ENCODE measurements at places on chromosomes 6 and 20. TPM values are rescaled to one million over a fixed set of nuclear protein-coding genes. Genes with fewer than 3 reads are reported as not detected.

DNA sequence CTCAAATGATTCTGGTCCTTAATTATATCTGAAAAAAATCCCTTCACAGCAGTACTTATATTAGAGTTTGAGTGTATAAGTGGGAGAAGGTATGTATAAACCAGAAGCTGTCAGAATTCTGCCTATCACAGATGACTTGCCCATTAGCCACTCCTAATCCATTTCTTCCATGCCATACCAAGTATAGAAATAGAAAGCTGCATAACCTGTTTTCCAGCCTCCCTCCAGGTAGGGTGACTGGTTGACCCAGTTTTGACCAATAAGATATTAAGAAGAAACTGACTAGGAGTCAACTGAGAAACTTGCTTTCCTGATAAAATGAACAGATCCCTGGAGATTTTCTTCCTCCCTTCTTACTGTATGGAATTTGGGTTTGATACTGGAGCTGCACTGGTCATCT, 112.2 kb upstream of the GRIK2 start:
- DNase-seq, result no peak

DLK2 gene
- 8.3 TPM for total RNA-seq

DNA sequence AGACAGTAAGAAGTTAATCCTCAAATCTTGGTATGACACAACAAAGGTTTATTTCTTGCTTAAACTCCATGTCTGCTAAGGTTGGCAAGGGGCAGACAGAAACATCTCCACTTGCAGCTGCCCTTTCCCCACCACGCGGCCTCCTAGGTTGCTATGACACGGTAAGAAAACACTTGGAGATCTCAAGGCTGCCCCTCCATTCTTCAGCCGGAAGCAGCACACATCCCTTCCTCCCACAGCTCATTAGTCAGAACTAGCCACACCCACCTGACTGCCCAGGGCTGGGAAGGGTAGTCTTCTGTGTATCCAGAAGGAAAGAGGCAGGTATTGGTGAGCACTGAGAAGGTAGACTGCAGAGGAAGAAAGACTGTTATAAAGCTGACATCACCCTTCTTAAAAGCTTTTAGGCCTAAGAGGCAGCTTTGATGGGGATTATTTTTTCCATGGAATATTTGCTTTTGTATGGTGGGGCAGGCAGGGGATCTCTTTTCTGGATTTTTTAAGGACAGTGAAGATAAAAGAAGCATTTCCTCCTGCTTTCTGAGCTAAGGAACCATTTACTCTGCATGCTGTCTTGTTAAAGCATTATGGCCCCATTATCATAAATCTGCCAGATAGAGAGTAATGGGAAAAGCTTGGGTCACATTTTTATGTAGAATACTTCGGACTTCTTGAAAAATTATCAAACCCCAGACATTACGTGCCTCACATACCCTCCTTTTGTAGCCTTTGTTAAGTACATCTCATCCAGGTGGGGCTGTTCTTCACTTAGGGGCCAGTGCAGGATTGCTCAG, 41.6 kb downstream of the MRAP2 start:
- DNase-seq, result no peak

- no peak for DNase-seq
Observed at GRCh38 chr6:119671105-119671504, 321.5 kb upstream of the MAN1A1 start.

DNA sequence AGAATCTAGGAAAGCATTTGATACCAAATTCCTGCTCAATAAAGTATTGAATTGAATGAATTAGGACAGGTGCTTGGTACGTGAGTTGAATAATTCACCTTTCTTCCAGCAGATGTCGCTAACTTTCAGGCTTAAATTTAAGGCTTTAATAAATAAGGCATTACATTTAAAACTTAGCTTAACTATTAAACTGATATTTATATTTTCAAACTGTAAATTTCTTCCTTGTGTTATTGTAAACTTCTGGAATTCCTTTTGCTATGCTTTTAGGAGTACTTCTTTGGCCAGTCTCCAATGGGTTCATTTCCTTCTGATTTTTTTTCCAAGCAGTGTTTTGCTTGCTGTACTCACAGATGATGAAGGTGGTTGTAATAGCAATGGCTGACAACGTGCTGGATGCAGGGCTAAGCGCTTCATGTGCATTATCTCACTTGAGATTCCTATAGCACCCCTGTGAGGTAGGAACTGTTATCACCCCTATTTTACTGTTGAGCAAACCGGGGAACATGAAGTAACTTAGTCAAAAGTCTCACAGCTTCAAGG, 71.3 kb upstream of the SLC2A12 start:
- DNase-seq, result no peak

MTFR2 gene
- 2.7 TPM for total RNA-seq

- DNase-seq, result no peak
Observed at GRCh38 chr20:59784791-59785668, 148.4 kb downstream of the SYCP2 start.

GRCh38 chr6:16602035-16602434, 159.2 kb downstream of the ATXN1 start:
- DNase-seq, result no peak

Data from esophagus squamous epithelium (tissue), 5 donors.